ENCODE measurements at places on chromosomes 11 and 22.
A peak's percentile ranks its signal among the peaks of the same experiment; 100 is the strongest.

DNA sequence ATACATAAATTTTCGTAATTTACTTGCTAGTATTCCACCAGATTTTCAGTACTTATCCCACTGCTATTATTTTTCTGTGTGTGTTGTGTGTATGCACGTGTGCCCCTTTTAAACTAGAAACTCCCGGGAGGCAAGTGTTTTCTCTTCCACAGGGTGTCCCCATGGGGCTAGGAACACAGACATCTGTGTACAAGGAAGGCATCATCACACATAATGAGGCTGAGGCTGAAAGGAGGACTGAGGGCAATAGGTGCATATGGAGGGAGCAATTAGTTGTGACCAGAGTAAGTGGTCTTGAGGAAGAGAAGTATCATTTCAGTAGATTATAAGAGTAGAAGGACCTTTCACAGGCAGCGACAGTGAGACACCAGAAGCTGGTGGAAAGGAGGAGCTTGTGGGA, 2.1 kb upstream of the DPAGT1 start:
- no peak for DNase-seq

DNA sequence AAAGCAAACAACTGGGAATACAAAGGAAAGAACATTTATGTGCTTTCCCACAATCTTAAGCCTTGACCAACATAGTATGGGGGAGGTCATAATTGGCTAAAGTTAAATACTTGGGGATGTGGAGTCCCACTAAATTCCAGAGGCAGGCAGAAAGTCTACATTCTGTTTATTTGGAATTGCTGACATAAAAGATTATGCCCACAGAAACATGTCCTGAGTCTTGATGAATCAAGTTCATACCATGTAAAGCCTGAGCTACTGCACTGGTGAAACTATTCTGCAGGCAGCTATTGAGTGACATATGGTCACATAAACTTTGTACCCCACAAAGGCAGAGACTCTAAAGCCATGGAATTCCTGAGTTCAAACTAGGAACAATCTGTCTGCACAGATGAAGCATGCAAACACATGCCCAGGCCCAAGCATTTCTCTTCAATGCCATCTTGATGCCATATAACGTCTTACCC, 69.9 kb upstream of the CHRM4 start:
- no peak for DNase-seq

DNA sequence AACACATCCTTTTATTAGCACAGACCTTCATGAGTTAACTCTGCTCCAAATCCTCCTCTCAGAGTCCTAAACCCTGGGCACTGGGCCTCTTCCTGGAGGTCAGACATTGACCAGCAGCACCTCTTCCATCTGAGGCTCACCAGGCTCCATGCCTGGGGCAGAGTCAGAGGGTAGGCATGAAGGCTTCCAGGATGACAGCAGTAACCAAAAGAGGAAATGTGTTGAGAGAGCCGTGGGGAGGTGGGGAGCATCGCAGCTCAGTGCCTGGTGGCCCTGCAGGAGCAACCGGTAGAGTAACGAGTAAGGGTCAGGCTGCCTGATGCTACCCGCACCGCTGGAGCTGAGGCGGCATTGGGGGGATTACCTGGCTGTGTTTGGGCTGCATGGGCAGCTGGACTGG, 9.4 kb upstream of the NAV2 start:
- no peak for DNase-seq

DNA sequence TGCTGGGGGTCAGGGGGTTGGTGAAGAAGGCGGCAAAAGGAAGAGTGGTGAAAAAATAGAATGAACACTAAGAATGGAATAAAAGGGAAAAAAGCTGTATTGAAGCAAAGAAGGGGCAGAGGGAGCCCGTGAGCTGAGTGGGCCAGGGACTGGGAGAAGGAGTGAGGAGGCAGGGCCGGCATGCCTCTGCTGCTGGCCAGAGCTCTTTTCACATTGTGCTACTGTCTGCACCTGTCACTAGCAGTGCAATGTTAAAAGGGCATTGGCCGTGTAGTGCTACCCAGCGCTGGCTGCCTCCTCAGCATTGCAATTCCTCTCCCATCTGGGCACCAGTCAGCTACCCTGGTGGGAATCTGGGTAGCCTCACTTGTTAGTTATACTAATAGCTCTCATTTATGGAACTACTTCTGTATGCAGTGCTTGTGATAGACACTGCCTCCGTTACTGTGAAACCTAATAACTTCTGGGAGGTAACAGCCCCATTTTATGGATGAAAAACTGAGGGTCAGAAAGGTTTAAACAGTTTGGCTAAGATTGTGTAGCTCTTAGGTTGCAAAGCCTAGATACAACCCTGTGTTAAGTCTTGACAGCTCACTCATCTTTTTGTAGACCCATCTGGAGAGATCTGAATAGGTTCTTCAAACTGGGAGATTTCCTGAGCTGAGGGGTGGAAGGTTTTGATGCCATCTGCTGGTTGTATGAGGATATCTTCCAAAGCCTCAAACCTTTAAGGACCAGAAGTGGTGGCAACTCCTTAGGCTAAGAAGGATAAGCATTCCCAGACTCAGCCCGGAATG, 8.5 kb downstream of the YPEL4 start:
- DNase-seq, result no peak

GRCh38 chr11:64413417-64413816, 54.5 kb downstream of the RPS6KA4 start:
- no peak for DNase-seq

DNA sequence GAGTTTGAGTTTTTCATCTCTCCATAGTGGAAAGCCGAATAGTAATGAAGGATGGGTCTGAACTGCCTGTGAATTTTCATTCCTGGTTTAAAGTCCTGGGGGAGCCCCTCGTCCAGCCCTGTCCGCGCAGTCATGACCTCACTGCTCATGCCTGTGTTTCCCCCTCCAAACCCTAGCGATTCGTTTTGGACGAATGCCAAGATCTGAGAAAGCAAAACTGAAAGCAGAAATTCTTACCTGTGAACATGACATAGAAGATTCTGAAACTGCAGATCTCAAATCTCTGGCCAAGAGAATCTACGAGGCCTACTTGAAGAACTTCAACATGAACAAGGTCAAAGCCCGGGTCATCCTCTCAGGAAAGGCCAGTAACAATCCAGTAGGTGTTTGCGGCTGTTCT, 30.5 kb downstream of the CDPF1 start:
- DNase-seq, result no peak

- DNase-seq, result no peak
These were observed 611.5 kb upstream of the B3GAT1 start for GRCh38 chr11:135023499-135023898.

DNA sequence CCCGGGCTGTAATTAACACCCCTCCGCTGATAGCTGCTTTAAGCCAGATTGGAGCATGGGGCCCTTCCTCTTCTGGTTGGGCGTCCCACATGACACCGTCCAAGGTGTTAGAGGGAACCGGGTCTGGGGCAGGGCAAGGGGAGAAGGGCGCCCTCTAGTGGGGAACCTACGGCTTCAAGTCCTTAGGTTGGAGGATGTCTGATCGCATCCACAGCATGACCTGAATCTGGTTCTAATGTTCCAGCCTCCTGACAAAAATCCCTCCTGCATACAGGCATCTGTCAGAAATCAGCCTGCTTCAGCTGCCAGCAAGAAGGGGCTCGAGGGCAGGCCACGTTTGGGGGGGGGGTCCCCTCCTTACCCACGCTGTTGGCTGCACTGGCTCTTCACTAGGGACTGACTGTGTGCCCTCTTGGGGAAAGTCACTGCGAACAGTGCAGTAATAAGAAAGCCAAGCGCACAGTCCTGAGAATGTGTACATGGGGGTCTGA, 94.2 kb upstream of the TBCEL start:
- DNase-seq, result no peak

- no peak for DNase-seq
These were observed 6.0 kb upstream of the OR10A2 start for GRCh38 chr11:6856871-6857270.

DNA sequence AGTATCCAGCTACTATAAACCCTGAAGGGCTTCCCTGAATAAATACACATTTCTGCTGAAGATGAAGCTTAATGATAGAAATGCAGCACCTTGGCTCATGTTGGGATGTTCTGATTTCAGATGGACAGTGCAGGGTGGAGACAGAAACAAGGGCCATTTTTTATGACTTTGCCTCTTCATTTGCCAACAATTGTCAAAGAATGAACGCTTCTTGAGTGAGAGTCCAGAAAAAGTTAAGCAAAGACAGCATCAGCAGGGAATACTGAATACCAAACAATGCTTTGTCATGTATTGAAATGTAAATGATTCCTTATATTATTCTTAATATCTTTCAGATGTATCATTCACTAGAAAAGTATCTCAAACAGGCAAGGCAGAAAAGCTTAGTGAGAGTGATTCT, 84.9 kb downstream of the TRPC6 start:
- DNase-seq, result no peak

DNA sequence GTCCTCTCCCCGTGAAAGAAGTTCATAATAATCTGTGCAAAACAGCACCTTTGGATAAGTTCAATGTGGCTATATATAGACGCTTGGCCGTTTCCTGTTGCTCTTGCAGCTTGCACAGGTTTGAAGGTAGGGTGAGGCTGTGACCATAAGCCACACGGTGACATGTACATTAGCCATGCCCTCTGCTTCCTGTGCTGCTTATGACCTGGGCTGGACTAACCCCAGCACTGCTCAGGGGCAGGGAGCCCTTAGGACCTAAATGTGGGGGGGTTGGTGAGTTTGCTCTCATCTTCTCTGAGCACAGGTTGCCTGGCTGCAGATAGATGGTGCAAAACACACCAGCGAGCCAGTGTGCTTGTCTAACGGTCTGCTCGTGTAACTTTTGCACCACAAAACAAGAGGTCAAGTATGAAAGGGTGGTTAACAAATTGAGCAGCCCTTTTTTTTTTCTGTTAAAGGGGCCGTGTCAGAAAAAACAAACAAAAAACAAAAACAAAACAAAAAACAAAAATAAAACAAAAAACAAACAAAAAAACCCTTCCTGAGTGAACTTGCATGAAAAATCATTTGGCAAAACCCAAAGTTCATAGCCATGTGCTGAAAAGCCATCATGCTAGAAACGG, 37.3 kb downstream of the FLI1 start:
- no peak for DNase-seq

GRCh38 chr11:115104851-115105453, 399.3 kb downstream of the CADM1 start:
- DNase-seq, result no peak

GRCh38 chr22:21012446-21013407, 2.2 kb upstream of the P2RX6 start:
- DNase-seq, result no peak

DNA sequence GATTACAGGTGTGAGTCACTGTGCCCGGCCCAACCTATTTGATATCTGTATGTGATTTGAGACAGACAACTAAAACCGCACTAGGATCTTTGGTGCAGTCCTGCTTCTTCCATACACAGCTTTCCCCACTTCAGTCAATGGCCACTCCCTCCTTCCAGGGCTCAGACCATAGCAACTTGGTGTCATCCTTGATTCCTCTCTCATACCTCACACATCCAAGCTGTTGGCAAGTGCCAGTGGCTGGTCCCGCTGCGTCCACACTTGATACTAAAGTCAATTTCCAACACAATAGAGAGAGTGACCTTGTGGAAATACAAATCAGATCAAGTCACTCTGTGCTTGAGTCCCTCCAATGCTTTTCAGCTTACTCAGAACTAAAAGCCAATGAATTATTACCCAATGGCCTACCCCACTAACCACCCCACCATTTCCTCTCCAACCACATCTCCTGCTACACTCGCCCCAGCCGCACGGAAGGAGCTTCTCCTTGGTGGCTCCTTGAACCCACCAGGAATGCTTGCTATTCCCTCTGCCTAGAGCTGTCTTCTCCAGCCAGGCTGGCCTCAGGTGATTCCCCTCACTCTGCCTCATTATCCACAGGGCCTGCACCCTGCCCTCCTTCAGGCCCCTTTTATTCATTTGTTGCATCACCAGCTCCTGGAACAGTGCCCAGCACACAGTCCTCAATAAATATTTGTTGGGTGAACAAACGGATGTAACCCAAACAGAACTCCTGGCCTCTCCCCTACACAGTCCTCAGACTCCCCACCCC, 12.9 kb downstream of the ABTB2 start:
- peak; percentile 65 for DNase-seq

DNA sequence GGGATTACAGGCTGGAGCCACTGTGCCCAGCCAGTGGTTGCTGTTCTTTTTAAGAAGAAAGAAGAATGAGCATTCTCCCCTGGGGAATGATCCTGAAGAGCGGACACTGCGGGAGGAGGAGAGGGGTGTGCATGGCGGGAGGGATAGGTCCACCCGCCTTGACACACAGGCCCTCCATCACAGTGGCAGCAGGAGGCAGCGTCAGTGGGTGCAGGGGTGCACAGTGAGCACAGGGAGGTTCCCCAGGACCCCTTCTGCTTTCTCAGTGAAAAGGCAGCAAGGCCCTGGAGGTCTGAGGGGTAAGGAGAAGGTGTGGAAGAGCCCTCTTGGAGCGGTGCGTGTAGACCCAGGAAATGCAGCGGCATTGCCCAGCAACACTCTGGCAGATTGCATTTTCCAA, 28.9 kb upstream of the CBX7 start:
- no peak for DNase-seq

Measured in ovary (tissue), 10 donors.